ENCODE measurements at places on chromosomes 3 and 15. TPM values are rescaled to one million over a fixed set of nuclear protein-coding genes. Genes with fewer than 3 reads are reported as not detected.

The SLC12A8 gene
- total RNA-seq, result 6.3 TPM

The EPB42 gene
- total RNA-seq, result not detected

The PLXNA1 gene
- total RNA-seq, result 44.4 TPM

The MAN2C1 gene
- total RNA-seq, result 55.7 TPM

The XYLB gene
- 3.0 TPM for total RNA-seq

The UNC13C gene
- total RNA-seq, result not detected

The ACAN gene
- not detected for total RNA-seq

The ZPLD1 gene
- not detected for total RNA-seq

The MORC1 gene
- not detected for total RNA-seq

The DPPA2 gene
- total RNA-seq, result not detected

The GMPS gene
- 79.4 TPM for total RNA-seq

The TMEM212 gene
- total RNA-seq, result not detected

The IDH3A gene
- 64.6 TPM for total RNA-seq

The TRAT1 gene
- total RNA-seq, result not detected

The SLCO2A1 gene
- total RNA-seq, result 0.16 TPM

The ISL2 gene
- 3.0 TPM for total RNA-seq
